A549 (cell line): ENCODE measurements at places on chromosomes 6 and 20. TPM values are rescaled to one million over a fixed set of nuclear protein-coding genes. Genes with fewer than 3 reads are reported as not detected.

DNA sequence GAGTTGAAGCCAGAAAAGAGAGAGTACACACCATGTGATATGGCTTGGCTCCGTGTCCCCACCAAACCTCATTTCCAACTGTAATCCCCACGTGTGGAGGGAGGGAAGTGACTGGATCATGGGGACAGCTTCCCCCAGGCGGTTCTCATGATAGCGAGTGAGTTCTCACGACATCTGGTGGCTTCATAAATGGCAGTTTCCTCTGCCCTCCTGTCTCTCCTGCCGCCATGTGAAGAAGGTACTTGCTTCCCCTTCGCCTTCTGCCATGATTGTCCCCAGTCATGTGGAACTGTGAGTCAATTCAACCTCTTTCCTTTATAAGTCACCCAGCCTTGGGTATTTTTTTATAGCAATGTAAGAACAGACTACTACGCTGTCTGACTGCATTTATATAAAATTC, 40.3 kb downstream of the TAF4 start:
- DNase-seq: no peak

GRCh38 chr20:38076548-38076947, 43.0 kb downstream of the RPRD1B start:
- no peak for DNase-seq

DNA sequence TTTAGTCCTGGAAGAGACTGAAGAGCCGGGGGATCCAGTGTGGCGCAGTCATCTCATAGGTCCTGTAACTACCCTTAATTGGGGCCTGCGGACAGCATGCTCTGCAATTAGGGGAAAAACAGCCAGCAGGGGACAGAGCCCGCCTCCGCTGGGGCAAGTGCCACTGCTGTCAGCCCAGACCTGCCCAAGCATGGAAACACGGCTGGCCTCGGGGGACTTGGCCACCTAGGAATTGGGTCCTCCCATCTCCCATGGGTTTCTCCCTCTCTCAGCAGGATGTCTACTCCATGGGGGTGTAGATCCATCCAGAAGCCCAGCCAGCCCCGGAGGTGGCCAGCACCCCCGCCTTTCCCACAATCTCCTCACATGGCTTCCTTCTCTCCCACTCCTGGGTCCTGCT, 3.6 kb downstream of the GHRH start:
- DNase-seq: no peak

- no peak for DNase-seq
Measured at GRCh38 chr6:52736145-52736544, 27.1 kb downstream of the GSTA2 start.

GRCh38 chr6:168584249-168584648, 143.3 kb downstream of the SMOC2 start:
- DNase-seq: no peak

DNA sequence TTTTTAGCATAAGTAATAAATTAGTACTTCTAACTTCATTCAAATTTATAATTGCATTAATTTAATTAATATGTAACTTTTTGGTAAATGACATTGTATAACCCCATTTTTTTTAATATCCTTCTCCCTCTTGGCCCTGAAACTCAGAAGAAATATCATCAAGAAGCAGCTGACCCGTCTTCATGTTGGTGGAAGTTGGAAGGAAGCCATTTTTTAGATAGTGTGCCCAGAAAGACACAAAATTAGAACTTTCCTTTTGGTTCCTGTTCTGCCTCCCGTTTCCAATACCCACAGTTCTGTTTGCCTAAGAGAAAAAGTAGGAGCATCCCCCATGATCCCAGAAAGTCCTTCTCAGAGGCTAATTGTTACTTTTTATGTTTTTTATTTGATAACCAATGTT, 65.5 kb downstream of the PLCB4 start:
- no peak for DNase-seq

- no peak for DNase-seq
Measured at GRCh38 chr6:104404377-104404776, 455.3 kb downstream of the HACE1 start.

GRCh38 chr6:148758492-148758891, 11.7 kb downstream of the UST start:
- DNase-seq: no peak

- no peak for DNase-seq
Measured at GRCh38 chr20:49862607-49863200, 50.1 kb downstream of the SLC9A8 start.

DNA sequence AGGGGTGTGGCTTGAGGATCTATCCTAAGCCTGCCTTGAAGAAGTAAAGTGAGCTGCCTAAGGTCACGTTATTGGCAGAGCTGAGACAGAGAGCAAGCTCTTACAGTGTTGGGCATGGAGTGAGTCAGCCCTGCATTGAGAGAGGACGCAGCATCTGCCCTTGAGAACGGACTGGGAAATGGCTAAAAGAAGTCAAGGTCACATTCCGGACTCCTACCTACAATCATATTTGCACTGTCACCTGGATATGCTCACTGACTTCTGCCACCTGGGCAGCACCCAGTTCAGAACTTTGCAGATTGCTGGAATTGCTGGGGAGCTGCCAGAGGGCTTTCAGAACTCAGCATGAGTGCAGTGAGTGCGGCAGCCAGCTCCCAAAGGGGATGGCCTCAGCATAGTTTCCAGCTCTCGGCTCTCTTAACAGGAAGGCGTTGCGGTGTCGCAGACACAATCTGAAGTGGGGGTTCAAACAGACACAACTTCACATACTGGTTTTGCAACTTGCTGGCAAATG, 199.3 kb upstream of the SGK1 start:
- peak; percentile 69 for DNase-seq

- DNase-seq: peak; percentile 48
Measured at GRCh38 chr6:106510090-106510970, 119.0 kb downstream of the RTN4IP1 start.

DNA sequence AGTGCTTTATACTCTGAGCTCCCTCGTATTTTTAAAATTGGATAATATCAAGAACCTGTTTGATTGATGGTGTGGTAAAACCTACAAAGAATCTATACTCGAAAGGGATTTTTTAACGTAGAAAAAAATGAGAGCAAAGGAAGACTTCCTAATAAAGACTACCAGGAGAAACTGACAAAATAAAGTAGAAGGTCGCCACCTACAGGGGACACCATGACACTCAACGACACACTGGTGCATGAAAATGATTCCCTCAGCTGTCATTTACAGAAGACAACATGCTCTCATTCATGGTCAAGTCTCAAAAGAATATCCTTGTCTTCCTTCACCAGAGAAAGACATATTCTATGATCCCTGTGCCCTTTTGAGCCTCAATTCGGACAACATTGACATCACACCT, 10.1 kb upstream of the NHSL1 start:
- DNase-seq: peak; percentile 62

- DNase-seq: no peak
Measured at GRCh38 chr6:111850295-111850937, 22.8 kb downstream of the FYN start.

GRCh38 chr6:19668710-19669109, 168.5 kb upstream of the ID4 start:
- DNase-seq: no peak

DNA sequence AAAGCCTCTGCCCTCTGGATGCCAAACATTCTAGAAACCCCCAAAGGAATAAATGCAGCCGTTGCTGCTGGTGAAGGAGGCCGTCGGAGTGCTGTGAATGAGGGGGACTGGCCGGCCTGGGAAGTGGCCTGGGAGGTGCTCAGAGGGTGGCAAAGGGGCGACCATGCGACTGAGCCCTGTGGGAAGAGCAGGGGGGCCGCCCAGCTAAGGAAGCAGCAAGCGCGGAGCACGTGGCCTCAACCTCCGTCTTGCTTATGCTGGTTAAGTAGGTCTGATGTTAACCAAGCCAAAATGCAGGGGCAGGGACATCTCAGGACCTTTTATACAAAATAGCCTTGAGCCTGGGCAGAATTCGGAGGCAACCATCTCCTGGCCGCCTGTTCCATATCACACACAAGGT, 381.5 kb downstream of the TAF4 start:
- no peak for DNase-seq

DNA sequence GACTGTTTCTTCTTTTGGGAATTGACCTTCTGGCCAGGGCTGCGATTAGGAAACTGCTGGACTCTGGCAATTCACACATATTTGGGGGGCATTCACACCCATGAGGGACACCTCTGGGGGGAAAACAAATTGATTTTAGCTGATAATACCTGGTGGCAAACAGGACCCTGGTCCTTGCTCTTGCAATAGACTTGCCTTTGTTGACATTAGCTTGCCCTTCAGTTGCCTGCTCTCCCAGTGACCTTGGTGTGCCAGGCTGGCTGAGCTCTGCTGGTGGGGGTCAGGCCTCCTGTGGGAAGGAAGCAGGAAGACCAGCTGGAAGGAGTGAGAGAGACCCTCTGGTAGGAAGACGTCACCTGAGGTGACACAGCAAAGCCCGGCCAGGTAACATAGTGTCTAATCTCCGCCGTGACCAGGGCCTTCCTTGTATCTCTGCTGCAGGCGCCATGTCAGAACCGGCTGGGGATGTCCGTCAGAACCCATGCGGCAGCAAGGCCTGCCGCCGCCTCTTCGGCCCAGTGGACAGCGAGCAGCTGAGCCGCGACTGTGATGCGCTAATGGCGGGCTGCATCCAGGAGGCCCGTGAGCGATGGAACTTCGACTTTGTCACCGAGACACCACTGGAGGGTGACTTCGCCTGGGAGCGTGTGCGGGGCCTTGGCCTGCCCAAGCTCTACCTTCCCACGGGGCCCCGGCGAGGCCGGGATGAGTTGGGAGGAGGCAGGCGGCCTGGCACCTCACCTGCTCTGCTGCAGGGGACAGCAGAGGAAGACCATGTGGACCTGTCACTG, 5.3 kb downstream of the CDKN1A start:
- DNase-seq: no peak

DNA sequence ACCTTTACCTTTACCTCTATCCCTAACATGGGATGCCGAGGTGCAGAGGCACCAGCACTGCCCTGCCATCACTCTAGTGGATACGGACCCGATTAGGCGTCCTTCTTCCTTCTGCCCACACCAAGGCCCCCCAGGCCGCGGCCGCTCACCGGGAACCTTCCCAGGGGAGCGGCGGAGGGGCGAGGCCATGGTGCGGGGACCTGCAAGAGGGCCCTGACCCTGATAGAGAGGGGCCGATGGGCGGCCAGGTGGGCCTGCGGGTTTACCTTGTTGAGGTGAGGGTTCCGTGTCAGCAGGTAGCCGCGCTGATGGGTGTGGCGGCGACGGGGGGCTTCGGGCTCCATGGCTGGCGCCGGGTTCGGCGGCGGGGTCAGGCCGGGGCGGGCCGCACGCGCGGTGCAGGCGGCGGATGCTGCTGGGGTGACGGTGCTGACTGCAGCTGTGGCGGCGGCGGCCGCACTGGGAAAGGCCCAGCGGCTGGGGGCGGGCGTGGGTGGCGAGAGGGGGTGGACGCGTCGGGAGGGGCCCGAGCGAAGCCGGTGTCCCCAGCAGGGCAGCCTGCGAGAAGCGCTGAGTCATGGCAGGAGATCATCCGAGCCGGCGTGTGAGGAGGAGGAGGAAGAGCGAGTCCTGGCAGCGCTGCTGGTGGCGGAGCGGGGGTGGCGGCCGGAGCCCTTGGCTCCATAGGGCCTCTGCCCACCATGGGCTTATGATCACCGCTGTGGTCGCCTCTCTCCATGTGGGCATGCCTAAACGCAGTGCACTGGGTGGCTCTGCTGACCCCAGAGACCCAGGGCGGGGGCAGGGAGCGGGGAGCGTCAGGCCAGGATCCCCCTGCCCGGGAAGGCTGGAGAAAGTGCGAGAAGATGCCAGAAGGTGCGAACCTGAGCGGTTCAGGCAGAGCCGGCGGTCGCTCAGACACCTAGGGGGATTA, at the start of gene ME1:
Gene ME1, minus strand, starts transcription at position 441 of the 934 bp plus-strand sequence. Its CDS starts 97 bp downstream, at position 344.
- DNase-seq: peak; percentile 36

GRCh38 chr6:41449399-41450245, 96.6 kb upstream of the FOXP4 start:
- no peak for DNase-seq

DNA sequence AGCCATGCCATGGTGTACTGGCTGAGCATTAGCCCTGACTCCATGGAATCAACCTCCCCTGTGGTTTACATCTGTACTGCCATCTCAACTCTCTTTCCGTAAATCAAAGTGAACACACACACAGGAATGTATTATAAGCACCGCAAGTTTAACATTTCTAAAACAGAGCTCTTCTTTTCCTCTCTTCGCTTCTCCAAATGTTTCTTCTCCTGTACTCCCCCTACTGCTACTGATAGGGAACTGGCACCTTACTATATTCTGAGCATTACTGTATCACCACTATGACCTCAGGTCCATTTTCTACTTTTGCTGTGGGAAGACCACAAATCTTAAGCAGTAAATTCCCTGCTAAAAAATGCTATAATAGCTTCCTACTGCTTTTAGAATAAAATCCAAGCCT, 101.2 kb downstream of the NUS1 start:
- no peak for DNase-seq

DNA sequence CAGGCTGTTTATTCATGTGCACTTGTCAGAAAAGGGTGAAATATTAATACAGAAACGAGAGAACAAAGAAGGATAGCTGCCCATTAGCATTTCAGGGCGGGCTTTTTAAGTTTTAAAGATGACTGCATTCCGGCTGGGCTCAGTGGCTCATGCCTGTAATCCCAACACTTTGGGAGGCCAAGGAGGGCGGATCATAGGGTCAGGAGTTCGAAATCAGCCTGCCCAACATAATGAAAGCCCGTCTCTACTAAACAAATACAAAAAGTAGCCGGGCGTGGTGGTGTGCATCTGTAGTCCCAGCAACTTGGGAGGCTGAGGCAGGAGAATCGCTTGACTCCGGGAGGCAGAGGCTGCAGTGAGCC, 130.5 kb downstream of the HFE start:
- no peak for DNase-seq

- no peak for DNase-seq
Measured at GRCh38 chr20:31522731-31523130, 8.5 kb downstream of the HM13 start.

DNA sequence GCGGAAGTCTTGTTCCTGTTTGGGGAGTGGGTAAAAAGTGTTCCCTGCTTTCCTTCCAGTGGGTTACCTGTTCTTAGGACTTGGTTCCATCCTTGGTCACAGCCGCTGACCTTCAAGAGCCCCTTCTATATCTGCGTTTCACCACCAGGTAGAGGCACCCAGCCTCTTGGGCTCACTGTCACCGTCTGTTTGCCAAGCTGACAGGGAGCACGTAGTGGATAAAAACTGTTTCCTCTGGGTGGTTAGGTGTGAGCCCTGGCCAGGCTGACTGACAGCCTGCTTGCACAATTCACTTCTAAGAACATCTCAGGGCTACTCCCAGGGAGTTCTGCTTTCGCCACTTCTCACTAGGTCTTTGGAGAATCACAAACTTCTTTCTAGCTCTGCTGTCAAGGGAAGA, 1.8 kb upstream of the JPH2 start:
- DNase-seq: no peak

- no peak for DNase-seq
Measured at GRCh38 chr6:104858642-104859041, 1.1 kb downstream of the HACE1 start.

GRCh38 chr20:10846766-10847165, 173.0 kb upstream of the JAG1 start:
- no peak for DNase-seq

GRCh38 chr20:14375416-14375985, 38.1 kb upstream of the FLRT3 start:
- DNase-seq: no peak

The KCNS1 gene
- not detected in 3 replicates for polyA plus RNA-seq

The PRR18 gene
- 0.04 to 0.08 TPM (median 0.08 TPM) in 3 replicates for polyA plus RNA-seq

The RALY gene
- 102 to 108 TPM (median 105 TPM) in 3 replicates for polyA plus RNA-seq

The COL9A3 gene
- polyA plus RNA-seq: 0.42 to 0.54 TPM (median 0.49 TPM) in 3 replicates

The TMEM239 gene
- not detected in 3 replicates for polyA plus RNA-seq

The SULF2 gene
- polyA plus RNA-seq: 16.8 to 25.2 TPM (median 21.3 TPM) in 3 replicates

The FBXL4 gene
- 6.5 to 6.6 TPM (median 6.6 TPM) in 3 replicates for polyA plus RNA-seq

The NKAPL gene
- not detected in 3 replicates for polyA plus RNA-seq

The HAO1 gene
- not detected in 3 replicates for polyA plus RNA-seq
